T follicular helper cell (primary cell): ENCODE measurements at places on chromosomes 1 and 21.

DNA sequence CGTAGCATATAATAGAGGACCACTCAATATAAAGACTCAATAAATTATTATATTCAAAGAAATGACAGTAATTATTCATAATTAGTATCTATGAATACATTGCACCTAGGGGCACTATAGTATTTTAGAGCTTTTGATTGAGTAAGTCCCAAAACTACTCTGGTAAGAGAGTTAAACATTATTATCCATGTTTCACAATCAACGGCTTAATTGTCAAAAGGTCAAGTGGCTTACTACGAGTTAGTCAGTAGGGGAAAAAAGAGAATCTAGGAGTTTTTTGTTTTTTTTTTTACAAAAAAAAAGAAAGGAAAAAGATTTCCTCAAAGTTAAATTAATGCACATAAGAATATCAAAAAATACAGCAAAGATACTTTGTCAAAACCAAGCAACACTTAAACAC, 20.4 kb upstream of the LAMC1 start:
- no peak for DNase-seq

- DNase-seq, result no peak
These were observed 105.7 kb upstream of the KCNJ15 start for GRCh38 chr21:38151021-38151645.

DNA sequence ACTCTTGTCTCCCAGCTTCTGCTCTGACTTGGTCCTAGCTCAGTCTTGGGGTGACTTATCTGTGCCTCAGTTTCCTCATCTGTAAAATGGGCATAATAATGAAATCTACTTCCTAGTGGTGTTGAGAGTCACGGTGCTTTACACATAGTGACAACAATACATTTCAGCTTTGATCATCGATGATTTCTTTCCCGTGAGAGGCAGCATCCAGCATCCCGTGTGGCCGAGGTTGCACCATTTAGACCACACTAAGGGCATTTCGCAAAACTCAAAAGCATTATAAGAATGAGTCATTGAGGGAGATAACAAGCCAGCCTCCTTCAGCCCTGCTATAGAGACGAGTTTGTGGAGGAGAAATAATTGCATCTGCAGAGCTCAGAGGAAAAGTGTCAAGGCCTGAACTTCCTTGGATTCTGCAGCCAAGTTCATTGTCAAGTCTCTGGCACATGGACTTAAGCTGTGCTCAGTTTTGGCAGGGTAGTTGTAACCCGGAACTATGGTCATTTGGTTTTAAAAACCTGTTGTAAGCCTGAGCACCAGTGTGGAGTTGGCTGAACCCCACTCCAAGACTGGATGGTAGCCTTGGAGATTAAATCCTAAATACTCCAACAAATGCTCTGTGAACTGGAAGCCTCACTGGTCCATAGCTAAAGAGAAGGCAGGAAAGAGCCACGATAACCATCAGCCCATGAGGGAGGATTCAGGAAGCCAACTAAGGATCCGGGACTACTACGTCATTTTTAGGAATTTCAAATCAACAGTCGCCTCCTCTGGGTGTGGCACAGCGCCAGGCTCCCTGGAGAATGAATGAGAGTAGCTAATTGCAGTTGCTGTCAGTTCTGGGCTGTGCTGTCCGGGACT, 64.2 kb downstream of the TCP10L start:
- no peak for DNase-seq

DNA sequence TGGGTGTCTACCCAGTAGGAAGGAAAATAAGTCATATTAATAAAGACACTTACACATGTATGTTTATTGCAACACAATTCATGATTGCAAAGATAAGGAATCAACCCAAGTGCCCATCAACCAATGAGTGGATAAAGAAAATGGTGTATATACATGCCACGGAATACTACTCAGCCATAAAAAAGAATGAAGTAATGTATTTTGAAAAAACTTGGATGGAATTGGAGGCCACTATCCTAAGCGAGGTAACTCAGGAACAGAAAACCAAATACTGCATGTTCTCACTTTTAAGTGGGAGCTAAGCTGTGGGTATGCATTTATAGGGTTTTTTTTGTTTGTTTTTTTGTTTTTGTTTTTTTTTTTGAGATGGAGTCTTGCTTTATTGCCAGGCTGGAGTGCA, 49.1 kb downstream of the VANGL2 start:
- no peak for DNase-seq

- DNase-seq, result no peak
These were observed 8.3 kb upstream of the ZNF669 start for GRCh38 chr1:247112479-247112781.

DNA sequence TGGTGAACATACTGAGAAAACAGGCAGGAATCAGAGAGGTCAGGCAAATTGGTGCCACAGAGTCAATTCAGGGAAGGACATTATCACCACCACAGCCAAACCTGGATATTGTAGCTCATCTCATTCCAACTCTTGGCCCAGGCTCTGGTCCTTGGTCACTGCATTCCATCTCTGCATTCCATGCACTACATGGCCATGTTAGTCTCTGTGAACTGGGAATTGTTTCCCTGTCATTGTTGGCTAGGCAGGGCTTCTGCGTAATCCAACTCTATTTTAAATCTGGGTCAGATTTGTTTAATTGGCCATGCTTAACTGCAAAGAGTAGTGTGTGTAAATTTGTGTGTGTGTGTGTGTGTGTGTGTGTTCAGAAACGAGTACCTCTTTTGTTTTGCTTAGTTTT, 837.6 kb upstream of the ADAMTS5 start:
- no peak for DNase-seq

DNA sequence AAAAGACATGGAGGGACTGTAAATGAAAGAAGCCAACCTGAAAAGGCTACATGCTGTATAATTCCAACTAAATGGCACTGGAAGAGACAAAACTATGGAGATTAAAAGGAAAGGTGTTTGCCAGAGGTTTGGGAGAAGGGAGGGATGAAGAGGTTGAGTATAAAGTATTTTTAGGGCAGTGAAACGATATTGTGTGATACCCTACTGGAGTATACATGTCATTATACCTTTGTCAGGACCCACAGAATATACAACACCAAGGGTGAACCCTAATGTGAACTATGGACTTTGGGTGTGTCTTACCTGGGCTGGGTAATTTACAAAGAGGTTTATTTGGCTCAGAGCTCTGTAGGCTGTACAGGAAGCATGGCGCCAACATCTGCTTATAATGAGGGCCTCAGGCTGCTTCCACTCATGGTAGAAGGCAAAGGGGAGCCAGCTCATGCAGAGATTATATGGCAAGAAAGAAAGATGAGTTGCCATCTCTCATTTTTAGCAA, 73.4 kb downstream of the CD2 start:
- DNase-seq, result no peak

DNA sequence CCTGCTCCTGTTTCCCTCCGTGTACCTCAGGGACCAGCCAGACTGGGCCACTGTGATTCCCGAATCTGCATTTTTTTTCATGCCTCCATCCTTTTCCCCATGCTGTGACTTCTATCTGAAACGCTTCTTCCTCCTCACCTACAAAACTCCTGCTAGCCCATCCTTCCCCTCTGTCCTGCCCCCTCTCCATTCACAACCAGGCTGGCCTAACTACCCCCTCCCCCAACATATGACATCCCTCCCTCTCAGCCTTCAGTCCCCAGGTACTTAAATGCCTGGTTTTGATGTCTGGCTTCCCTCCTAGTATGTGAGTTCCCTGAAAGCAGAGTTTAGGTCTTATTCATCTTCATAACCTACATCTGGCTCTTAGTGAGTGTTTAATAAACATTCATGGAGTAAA, 82.7 kb downstream of the TAS1R2 start:
- no peak for DNase-seq

- no peak for DNase-seq
These were observed 4.3 kb downstream of the RAB25 start for GRCh38 chr1:156065212-156065611.

GRCh38 chr21:31078216-31078615, 39.9 kb upstream of the KRTAP19-8 start:
- DNase-seq, result no peak

- no peak for DNase-seq
These were observed 762.9 kb downstream of the LTN1 start for GRCh38 chr21:28229814-28230213.

DNA sequence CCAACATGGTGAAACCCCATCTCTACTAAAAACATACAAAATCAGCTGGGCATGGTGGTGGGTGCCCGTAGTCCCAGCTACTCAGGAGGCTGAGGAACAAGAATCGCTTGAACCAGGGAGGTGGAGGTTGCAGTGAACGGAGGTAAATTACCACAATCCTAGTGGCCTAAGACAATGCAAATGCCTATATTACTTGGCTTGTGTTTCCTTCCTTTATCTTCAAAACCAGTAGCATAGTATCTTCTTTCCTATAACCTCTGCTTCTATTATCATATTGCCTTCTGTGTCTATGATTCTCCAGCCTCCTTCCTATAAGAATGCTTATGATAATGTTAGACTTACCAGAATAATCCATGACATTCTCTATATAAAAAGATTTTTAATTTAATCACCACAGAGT, 156.2 kb upstream of the RGS18 start:
- DNase-seq, result no peak

DNA sequence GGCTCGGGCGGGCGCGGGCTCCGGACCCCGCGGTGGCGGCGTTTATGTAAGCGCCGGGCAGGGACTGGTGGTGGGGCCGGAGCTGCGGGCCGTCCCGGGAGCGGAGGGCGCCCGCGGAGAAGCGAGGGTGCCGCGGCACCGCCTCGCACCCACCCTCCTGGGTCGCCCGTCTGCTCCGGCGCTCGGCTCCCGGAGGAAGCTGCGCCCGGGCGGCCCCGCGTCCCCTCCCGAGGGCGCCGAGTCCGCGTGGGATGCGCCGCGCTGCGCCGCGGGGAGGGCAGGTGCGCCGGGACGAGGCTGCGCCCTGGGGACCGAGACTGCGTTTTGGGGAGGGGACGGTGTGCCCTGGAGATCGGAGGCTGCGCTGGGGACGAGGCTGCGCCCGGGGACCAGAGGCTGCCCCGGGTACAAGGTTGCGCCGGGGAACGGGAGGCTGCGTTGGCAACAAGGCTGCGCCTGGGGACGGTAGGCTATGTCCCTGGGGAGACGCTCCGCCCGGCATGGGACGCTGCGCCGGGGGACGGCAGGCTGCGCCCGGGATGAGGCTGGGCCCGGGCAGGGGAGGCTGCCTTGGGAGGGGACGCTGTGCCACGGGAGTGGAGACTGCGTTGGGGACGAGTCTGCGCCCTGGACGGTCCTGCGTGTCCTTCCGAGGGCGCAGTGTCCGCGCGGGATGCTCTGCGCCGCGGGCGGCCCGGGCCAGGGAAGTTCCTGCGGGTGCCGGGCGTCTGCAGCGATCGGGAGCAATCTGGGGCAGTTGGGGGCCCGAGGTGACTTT, 627 bp downstream of the ADARB1 start:
- no peak for DNase-seq

- DNase-seq, result no peak
These were observed 4.0 kb upstream of the PLCH2 start for GRCh38 chr1:2472109-2472508.

DNA sequence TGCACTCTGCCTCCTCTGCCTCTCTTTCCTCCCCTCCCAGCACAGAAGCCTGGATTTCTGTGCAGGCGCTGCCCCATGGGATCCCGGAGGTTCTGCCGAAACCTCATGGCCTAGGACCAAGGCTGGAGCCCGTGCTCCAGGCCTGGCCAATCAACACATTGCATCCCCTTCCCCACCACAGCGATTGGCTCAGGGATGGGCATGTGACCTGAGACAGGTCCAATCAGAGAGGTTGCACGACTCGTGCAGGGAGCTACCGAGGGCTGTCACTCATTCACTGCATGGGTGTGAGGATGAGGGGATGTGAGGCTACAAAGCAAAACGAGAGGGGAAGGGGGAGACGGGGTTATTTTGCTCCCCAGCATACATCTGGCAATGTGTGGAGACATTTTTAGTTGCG, 3.3 kb upstream of the CELA2B start:
- DNase-seq, result no peak

- no peak for DNase-seq
These were observed 16.7 kb downstream of the MACF1 start for GRCh38 chr1:39220891-39221870.

- no peak for DNase-seq
These were observed 16.2 kb downstream of the KCND3 start for GRCh38 chr1:111973150-111973790.

GRCh38 chr21:45209046-45209445, 78.6 kb downstream of the POFUT2 start:
- DNase-seq, result no peak

DNA sequence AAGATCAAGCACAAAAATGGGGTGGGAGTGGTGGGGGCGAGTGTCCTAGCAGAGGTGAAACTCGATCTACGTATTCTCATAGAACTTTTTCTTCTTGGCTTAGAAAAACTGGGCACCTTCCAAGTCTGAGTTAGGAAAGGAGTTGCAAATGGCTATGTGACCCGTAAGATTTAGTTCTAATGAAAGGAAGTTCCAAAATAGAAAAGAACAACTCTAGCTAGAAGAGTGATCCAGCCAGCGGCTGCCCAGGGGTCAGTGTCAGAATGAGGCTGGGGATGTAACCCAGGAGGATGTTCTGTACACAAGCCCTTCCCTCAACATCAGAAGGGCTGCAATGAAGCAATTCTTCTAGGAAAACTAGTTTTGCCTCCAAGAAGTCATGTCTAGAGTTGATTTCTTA, 5.2 kb downstream of the MTARC1 start:
- no peak for DNase-seq

DNA sequence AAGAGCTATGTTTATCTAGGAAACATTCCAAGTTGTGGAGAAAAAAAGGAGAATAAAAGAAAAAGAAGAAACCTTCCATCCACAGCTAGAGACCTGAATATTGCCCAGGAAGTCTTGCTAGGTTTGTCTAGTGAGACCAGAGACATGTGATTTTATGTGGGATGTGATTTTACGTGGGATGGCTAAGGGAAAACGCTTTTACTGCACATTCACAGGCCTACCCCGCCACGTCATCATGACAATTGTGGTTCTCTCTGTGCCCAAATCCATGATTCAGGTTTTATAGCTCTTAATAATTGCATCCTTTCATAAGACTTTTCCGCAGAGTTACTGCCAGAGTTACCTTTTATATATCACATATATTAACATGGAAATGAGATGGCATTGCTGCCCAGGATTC, 86.4 kb upstream of the SSX2IP start:
- no peak for DNase-seq

GRCh38 chr1:100476735-100477290, 61.1 kb upstream of the GPR88 start:
- DNase-seq, result no peak

DNA sequence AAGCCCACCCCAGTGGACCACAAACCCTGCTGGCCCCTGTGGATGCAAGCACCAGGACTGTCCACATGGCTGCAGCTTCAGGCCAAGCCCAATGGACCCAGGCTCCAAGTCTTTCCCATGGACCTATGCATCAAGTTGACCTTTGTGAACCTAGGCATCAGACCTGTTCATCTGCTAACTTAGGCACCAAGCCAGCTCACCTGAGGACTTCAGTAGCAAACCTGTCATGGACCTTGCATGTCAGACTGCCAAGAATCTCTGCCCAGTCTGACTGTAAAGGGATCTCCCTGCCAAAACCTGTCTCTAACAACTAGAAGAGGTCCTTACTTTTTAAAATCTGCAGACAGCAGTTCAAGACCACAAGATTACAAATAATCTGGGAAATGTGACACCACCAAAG, 37.8 kb downstream of the FMO3 start:
- DNase-seq, result no peak

DNA sequence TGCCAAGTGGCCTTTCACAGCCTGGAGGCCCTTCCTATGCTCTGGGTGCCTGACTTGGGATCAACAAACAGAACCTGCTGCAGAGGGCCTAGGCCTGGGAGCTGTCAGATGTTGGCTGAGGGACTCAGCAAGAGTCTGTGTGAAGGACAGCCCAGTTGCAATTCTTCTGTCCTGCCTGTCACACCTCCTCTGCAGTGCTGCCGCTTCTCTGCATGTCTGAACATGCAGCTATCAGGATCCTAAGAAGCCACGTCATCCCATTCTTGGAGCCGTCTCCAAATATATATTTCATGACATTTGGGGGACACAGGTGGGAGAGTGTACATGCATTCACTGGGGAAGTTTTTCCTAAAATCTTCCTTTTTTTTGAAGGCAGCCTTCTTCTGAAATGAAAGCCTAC, 8.6 kb downstream of the FCAMR start:
- no peak for DNase-seq
